ENCODE measurements at places on chromosomes 4 and X.

DNA sequence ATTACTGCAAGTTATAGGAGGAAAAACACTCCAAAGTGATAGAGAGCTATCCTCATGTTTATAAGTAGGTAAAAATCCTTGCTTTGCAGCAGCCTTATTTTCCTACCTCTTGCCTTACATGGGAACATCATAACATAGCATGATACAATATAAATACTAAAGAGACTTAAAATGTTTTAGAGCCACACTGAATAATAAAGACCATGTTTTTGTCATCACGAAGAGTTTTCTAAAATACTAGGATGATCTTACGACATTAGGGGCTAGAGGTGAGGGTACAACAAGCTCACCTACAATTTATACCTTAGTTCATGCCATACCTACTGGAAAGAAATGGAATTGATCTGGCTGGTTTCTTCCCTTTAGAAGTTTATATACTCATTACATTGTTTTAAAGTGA is 184.8 kb downstream of the FBXW7 start:
- no peak for DNase-seq

DNA sequence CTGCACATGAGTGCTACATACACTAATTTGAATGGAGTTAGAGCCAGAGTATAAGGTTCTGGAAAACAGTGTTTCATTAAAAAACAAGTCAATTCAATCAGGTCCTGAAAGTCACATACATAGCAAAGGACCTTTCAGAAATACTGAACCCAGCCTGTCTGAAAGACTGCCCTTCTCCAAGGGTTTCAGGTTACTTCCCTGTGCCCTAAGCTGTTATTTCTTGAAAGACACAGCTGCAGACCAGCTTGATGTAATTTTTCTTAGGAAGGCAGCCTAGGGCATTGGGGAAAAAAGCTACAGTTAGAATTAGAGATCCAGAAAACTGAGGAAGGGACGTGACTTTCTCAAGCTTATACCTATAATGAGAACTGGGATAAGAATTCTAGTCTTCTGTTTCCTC is 155.9 kb upstream of the MAOA start:
- DNase-seq = no peak

GRCh38 chr4:128461291-128462102 is 173.9 kb upstream of the PGRMC2 start:
- DNase-seq = peak; percentile 9

- no peak for DNase-seq
Observed at GRCh38 chr4:124092541-124092984, 620.0 kb downstream of the ANKRD50 start.

DNA sequence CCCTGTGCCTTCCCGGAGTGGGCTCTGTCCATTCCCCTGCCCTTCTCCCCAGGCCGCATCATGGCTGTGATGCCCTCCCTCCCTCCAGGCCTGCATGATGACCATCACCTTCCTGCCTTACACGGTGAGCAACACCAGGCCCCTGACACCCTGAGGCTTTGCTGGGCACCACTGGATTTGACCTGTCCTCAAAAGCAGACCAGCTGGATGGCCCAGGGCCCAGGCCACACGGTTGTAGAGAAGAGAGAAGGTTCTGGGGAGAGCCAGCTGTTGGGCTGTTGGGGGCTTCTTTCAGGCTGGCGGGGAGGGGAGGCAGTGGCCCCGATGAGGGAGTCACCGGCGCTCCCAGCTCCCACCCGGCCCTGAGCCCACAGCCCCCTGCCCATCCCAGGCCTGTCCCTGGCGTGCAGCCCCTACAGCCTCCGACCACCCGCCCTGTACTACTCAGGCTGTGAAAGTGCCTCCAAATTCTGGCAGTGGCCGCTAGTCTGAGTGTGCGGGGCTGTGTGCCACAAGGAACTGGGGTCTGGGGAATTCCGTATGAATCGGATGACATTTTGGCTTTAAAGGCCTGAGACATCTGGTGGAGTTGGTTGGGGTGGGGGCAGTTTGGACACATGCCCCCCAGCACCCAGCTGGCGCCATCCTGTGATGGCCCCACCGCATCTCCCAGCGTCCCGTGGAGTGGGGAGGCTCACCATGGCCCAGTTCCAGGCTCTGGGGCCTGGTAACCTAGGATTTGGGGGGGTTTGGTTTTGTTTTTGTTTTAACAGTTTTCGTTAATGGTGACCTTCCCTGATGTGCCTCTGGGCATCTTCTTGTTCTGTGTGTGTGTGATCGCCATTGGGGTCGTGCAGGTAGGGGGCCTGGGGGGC is 19.6 kb downstream of the TMEM175 start:
- DNase-seq = no peak

GRCh38 chrX:117291760-117292159 is 824.9 kb downstream of the KLHL13 start:
- DNase-seq = no peak

DNA sequence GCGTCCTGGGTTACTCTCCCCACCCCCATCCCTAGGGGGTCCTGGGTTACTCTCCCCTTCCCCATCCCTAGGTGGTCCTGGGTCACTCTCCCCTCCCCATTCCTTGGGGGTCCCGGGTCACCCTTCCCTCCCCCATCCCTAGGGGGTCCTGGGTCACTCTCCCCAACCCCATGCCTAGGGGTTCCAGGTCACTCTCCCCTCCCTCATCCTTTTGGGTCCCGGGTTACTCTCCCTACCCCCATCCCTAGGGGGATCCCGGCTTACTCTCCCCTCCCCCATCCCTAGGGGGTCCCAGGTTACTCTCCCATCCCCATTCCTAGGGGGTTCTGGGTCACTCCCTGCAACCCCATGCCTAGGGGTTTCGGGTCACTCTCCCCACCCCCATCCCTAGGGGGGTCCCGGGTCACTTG is 1.5 kb downstream of the ASMTL start:
- no peak for DNase-seq

DNA sequence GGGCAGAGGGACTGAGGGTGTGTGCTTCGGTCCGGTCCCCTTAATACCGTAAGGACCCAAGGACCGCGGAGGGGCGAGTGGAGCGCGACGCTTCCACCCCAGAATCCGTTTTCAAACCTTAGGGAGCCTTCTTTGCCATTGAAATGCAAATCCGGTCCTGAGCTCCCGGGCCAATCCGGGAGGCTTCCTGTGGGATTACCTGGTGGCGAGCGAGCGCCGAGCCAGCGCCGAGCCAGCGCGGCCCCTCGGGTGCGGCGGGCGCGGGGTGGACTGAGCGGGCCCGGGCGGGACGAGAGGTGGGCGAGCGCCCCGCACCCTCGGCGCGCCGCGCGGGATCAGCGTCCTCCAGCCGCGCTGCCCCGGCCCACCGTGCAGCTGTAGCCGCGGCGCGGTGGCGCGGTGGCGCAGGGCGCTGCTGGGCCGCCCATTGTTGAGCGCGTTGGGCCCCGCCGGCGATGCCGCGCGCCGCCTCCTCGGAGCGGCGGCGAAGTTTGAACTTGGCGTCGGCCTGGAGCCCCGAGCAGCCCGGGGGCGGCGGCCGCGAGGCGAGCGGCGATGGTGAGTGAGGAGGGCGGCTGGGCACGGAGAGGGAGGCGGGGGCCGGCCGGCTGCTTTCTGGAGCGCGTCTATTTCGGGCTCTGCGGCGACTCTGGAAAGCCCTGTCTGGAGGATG is 208.7 kb downstream of the SOWAHB start:
- DNase-seq = peak; percentile 33

DNA sequence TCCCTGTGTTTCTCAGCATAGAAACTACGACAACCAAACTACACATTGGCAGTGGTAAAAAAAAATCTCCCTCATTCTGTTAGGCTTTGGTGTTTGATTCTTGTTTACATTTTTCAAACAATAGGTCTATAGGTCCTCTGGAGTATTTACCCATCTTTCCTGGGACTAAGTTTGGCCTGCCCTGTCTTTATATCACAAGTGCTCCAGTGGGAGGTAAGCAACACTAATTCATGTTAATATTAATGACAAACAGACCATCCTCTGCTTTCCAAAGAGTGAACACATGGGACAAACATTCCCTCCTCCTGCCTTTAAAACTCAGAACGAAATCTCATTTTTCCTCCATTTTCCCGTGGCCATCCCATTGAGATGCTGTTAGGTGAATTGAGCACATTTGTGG is 514.1 kb upstream of the INTU start:
- DNase-seq = no peak

DNA sequence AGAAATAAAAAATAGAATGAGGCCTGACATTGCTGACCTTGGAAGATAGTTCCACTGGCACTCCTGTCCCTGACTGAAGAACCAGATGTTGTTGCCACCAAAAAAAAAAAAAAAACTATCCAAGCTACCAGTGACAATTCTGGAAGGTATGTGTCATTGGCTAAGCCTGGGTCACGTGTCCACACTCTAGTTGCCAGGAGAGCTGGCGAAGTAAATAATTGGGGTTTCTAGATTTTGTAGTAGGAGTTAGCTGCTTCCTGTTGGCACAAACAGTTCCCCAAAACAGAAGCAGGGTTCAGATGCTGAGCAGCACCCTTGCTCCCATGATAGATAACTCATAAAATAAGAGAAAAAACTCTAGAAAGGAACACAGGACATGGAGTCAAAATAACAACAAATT is 20.5 kb downstream of the MND1 start:
- no peak for DNase-seq

- no peak for DNase-seq
Observed at GRCh38 chr4:99868126-99868596, 26.1 kb downstream of the LAMTOR3 start.

DNA sequence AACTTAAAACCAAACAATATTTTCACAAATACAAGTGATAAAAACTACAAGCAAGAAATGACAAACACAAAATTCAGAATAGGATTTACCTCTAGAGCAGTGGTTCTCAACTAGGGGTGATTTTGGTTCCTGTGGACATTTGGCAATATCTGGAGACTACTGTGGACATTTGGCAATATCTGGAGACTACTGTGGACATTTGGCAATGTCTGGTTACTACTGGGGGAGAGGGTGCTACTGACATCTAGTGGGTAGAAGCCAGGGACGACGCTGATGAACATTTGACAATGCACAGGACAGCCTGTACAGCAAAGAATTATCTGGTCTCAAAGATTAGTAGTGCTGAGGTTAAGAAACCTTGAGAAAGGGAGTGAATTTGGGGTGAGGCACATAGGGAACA is 169.8 kb downstream of the CLCN4 start:
- DNase-seq = peak; percentile 30

Data from Calu3 (cell line).